ENCODE measurements at places on chromosomes 12 and 14.

DNA sequence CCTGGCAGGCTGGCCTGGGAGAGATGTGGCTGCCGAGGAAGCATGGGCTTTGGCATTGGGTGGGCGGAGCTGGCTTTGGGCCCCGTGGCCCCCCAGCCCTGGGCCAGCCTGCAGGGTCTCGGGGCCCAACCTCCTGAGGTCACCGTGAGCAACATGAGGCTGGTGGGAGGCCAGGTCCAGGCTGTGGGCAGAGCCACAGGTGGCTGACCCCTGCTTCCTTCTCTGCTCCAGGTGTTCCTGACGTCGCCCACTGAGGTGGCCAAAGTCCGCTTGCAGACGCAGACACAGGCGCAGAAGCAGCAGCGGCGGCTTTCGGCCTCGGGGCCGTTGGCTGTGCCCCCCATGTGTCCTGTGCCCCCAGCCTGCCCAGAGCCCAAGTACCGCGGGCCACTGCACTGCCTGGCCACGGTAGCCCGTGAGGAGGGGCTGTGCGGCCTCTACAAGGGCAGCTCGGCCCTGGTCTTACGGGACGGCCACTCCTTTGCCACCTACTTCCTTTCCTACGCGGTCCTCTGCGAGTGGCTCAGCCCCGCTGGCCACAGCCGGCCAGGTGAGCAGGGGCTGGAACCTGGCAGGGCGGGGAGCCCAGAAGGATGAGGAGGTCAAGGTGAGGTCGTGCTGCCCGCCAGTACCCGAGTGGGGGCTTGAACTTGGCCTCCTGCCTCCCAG lies 5.5 kb downstream of the SLC25A47 start:
- DNase-seq, result no peak

DNA sequence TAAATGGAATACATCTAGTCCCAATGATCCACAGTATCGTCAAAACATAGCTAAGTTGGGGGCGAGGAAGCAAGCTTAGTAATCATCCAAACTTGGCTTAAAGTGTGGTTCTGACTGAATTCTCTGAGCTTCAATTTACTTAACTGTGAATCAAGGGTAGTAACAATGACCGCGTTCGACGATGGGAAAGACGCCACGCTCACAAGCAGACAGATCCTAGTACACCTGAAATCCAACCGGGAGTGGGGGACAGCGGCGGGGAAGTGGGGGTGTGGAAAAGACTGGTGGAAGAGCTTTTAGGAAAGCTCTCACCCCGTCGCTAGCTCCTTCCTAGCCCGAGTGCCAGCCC lies 433 bp downstream of the COX16 start:
- DNase-seq, result peak; percentile 54

GRCh38 chr12:50221228-50222008 lies 54.2 kb upstream of the CERS5 start:
- DNase-seq, result peak; percentile 78

- DNase-seq, result no peak
Measured at GRCh38 chr12:2857021-2857431, at the start of gene TEX52. Gene TEX52 (minus strand): TSS chr12:2857039. CDS start chr12:2857026, 13 bp downstream.

DNA sequence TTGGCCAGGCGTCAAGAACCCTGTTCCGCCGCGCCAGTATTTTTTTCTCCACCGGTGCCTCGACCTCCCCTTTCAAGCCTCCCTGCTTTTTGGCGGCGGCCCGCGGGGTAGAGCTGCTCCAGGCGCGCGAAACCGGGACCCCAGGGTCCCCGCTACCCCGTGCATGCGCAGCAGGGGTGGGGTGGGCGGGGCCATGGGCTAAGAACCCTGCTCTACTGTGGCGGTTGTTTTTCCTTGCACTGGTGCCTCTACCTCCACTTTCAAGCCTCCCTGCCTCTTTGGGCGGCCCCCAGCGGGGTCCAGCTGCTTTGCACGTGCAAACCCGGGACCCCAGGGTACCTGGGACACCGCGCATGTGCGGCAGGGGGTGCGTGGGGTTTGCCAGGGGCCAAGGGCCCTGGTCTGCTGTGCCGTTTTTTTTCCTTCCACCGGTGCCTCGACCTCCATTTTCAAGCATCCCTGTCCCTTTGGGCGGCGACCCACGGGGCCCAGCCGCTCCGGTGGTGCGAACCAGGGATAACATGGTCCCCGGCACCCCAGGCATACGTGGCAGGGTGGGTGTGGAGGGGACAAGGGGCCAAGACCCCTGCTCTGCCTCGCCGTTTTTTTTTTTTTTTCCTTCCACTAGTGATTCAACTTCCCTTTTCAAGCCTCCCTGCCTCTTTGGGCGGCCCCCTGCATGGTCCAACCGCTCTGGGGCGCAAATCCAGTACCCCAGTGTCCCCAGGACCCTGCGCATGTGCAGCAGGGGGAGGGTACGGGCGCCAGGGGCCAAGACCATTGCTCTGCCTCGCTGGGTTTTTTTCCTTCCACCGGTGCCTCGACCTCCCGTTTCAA lies 326.8 kb downstream of the ALG10 start:
- no peak for DNase-seq

DNA sequence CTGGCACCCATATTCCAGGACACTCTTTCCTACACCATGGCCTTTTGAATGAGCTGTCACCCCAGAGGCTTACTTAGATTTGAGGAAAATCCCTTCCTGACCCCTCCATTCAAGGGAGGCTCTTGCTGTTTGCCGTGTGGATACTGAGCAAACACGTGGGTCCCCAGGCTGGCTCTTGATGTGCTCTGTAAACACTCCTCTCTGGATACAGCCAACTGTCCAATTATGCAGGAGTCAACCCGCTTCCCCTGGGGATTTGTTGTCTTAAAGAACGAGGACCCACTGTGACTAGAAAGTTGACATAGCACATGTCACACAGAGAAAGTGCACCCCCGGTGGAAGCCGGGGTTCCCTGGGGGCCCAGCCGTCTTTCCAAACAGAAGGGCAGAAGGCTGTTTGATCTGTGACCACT lies 75.8 kb upstream of the CEP83 start:
- DNase-seq, result no peak

GRCh38 chr12:42631513-42631912 lies 42.0 kb upstream of the PRICKLE1 start:
- DNase-seq, result no peak

DNA sequence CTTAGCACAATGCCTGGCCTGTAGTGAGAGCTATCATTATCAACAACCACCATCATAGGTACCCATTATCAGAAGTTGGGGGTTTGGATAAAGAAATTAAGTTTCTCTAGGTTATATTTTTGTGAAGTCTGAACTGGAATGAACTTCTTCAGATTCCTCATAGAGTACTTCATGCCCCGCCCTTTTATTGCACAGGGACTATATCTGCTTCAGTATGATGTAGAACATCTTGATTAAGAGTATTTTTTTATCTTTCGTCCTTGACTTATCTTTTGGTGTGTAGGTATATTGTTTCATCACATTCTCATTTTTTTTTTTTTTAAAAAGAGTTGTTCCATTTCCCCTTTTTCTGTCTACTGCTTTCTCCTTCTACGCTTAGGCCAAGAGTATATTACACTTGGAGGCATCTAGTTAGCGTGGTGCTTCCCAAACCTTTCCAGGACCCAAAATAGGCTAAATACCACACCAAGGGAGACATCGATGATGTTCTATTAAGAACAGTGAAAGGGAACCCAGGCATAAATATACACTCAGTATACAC lies 467.5 kb downstream of the ZFP36L1 start:
- no peak for DNase-seq

DNA sequence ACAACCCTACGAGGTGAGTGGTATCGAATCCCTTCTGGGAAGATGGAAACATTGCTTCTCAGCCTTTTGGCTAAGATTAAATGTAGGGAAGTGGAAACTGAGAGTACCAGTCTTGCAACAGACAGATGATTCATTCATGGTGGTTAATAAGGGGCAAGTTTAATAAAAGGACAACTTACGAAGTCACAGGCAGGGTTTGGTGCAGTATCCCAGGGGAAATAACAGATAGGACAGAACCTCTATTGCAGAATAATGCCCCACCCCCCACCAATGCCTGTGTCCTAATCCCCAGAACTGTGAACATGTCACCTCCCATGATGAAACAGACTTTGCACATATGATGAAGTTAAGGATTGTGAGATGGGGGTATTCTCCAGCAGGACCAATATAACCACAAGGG lies 212.5 kb downstream of the TBX5 start:
- DNase-seq, result no peak

DNA sequence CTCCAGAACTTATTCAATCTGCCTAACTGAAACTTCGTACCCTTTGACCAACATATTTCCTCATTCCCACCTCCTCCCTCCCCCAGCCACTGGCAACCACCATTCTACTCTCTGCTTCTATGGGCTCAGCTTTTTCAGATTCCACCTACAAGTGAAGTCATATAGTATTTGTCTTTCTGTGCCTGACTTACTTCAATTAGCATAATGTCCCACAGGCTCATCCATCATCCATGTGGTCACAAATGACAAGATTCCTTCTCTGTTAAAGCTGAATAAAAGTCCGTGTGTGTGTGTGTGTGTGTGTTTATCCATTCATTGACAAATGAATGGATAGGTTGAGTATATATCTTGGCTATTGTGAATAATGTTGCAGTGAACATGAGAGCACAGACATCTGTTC lies 1.3 kb upstream of the C14orf39 start:
- no peak for DNase-seq

DNA sequence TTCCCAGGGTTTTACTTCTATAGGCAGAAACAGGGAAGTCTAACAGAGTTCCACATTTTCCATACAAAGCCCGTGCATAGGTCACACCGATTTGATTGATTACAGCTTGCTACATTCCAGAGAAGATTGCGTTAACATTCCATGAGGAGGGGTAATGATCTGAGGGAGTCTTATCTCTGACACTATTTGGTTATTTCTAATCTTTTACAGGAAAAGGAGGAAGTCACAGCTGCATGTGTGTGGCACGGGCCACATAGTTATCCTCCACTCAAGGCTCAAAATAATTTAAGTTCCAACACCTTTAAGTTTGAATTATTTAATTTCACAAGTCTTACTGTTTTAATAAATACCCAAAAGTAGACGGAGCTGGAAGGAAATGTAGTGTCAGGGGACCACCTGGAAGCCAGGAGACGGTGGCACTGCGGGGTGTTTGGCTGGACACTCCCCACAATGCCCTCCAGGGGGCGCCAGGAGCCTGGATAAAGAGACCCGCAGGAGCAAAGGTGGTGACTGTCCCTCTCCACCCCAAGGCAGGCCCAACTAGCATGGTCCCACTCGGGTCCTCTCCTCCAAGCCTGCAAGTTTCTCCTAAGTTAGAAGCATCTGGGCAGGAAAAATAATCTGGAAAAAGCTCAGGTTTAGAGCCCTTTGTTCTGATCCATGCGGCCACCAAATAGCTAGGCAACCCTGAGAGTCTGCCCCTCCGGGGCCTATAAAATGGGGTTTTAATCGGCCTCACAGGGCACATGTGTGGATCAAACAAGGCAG lies 20.2 kb downstream of the KRT8 start:
- DNase-seq, result peak; percentile 63
